ENCODE measurements at places on chromosomes 6 and 20. TPM values are rescaled to one million over a fixed set of nuclear protein-coding genes. Genes with fewer than 3 reads are reported as not detected.

- H3K27me3 ChIP-seq = no peaks in the 10 kb centered on the region
- H3K36me3 ChIP-seq = no peaks in the 10 kb centered on the region
- DNase-seq = no peak
- H3K27ac ChIP-seq = no peak overlapping the region
- H3K4me3 ChIP-seq = no peak overlapping the region
Observed at GRCh38 chr6:95515975-95516374, 61.4 kb upstream of the MANEA start.

GRCh38 chr6:42137194-42137753 is 5.1 kb downstream of the C6orf132 start:
- no peak for DNase-seq
- no peaks in the 10 kb centered on the region for H3K36me3 ChIP-seq
- H3K27me3 ChIP-seq = no peaks in the 10 kb centered on the region
- no peak overlapping the region for H3K27ac ChIP-seq

DNA sequence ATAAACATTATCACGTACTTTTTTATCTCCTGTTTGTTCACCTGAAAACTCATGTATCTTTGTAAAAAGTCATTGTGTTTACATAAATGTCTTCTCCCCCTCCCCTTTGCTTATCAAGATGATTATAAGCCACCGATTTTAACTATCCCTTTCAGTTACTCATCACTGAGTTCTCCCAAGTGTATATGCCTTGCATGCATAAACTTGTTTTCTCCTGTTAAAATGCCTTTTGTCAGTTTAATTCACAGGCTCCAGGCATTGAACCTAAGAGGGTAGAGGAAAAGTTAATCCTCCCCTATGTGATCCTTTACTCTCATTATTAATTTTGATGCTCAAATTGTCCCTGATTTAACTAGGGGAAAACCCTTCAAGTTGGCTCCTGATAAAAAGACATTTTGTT is 24.2 kb downstream of the ANKEF1 start:
- no peak overlapping the region for H3K4me3 ChIP-seq
- DNase-seq = no peak
- no peaks in the 10 kb centered on the region for H3K36me3 ChIP-seq
- no peaks in the 10 kb centered on the region for H3K27me3 ChIP-seq
- H3K27ac ChIP-seq = no peak overlapping the region

DNA sequence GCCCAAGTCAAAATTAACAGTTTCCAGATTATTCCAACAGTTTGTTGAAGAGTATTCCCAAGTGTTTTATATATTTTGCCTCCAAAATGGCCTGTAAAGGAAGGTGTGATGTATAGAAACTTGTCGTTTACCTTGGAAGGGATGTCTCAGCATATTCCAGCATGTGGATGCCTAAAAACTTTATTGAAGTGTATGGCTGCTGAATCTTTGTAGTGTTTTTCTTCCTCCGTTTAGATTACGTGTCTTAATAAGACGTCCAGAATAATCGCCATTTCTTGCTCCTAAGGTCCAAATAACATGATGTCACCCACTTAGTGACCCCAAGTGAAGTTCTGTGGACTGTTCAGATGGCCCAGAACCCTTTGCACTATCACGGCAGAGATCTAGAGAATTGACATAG is 18.0 kb upstream of the SF3B5 start:
- H3K27ac ChIP-seq = no peak overlapping the region
- H3K4me1 ChIP-seq = no peaks in the 10 kb centered on the region
- H3K36me3 ChIP-seq = no peaks in the 10 kb centered on the region
- no peaks in the 10 kb centered on the region for H3K27me3 ChIP-seq
- no peak for DNase-seq

- H3K27ac ChIP-seq = no peak overlapping the region
- no peaks in the 10 kb centered on the region for H3K4me1 ChIP-seq
- H3K27me3 ChIP-seq = peaks cover 9% of the 10 kb centered on the region
- H3K4me3 ChIP-seq = no peak overlapping the region
- DNase-seq = no peak
Observed at GRCh38 chr20:44404204-44405181, 49.0 kb downstream of the HNF4A start.

DNA sequence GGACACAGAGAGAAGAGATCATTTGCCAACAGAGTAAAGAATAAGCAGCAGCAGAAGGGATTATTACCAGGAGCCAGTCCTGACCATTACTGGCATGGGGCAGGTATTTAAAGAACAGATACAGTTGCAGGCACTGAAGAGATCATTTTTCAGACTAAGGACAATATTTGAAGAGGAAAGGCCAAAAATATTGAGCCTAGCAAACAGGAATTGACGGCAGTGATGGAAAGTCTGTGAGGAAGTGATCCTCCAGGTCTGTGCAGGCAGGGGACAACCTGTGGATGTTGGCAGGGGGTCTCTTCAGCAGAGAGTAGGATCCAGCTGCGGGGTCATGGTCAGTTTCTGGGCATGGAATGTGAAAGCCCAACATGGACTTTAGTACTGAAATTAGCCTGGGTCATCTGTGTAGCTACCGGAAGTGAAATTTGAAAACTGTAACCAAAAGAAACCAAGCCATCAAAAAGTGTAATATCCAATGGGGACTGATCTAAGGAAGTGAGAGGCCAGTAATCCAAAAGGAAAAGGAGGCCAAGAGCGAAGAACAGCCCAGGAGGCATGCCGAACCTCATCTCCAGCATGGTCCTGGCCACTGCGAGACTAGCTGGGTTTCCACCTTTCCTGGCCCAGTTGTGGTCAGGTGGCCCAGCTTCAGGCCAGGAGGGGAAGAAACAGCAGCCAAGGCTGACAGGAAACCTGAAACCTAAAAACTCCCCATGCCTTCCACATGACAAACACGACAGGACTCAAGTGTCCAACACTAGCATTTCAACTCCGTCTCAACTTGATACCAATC is 115.1 kb upstream of the TNFAIP3 start:
- no peaks in the 10 kb centered on the region for H3K27me3 ChIP-seq
- no peak overlapping the region for H3K4me3 ChIP-seq
- H3K36me3 ChIP-seq = no peaks in the 10 kb centered on the region

DNA sequence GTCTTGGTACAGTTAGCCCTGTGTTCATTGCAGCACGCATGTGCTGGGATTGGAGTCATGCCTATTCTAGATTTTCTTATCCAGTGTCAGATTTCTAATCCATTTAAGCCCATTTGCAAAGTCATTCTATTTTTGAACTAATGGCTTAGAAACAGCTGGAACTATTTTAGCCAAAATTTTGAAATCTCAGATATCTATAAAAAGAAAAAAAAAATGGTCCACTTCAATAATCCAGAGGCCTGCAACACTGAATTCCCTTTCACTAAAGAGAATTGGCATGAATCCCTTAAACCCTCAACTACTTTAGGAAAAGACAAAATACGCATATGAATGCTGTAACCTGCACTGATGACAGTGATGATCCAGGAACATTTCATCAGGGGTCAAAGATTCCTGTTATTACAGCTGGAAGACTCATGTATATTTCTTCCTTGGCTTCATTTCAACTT is 1.5 kb downstream of the COL21A1 start:
- DNase-seq = no peak
- no peaks in the 10 kb centered on the region for H3K27me3 ChIP-seq
- H3K36me3 ChIP-seq = no peaks in the 10 kb centered on the region
- H3K4me1 ChIP-seq = peaks cover 5% of the 10 kb centered on the region
- H3K4me3 ChIP-seq = peak overlapping the region; percentile 67

LMBRD1 gene
- total RNA-seq = 65.7 TPM

- H3K4me3 ChIP-seq = no peak overlapping the region
- no peak for DNase-seq
- no peaks in the 10 kb centered on the region for H3K4me1 ChIP-seq
- no peak overlapping the region for H3K27ac ChIP-seq
- H3K27me3 ChIP-seq = no peaks in the 10 kb centered on the region
- H3K36me3 ChIP-seq = no peaks in the 10 kb centered on the region
Observed at GRCh38 chr6:12066297-12066696, 54.2 kb downstream of the HIVEP1 start.

OPN5 gene
- not detected for total RNA-seq

DNA sequence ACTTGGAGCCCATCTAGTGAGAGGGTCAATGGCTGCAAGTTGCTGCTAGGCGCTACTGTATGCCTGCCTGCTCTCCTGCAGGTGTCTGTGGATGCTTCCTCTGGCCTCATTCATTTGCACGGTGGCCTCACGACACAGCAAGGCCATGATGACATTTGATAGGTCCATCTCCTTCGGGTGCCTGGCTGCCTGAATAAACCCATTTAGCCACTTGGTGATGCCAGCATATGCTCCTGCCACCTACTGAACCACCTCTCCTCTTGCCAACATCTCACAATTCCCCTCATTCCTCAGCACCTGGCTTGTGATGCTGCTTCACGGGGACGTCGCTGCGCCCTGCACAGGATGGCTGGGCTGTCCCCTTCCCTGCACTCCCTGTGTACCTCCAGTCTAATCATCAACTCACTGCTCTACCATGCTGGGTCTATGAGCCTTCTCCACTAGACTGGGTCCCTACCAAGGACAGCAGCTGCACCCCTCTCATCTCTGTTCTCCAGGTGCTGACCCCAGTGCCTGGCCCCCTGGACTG is 51.1 kb downstream of the AGPAT4 start:
- H3K27me3 ChIP-seq = no peaks in the 10 kb centered on the region
- H3K4me1 ChIP-seq = peaks cover 14% of the 10 kb centered on the region
- no peak overlapping the region for H3K4me3 ChIP-seq
- H3K36me3 ChIP-seq = no peaks in the 10 kb centered on the region
- no peak overlapping the region for H3K27ac ChIP-seq

GRCh38 chr20:7765221-7765620 is 175.0 kb downstream of the HAO1 start:
- H3K4me1 ChIP-seq = no peaks in the 10 kb centered on the region
- no peaks in the 10 kb centered on the region for H3K36me3 ChIP-seq
- DNase-seq = no peak
- no peaks in the 10 kb centered on the region for H3K27me3 ChIP-seq
- no peak overlapping the region for H3K4me3 ChIP-seq
- no peak overlapping the region for H3K27ac ChIP-seq

PNISR gene
- total RNA-seq = 193 TPM

DNA sequence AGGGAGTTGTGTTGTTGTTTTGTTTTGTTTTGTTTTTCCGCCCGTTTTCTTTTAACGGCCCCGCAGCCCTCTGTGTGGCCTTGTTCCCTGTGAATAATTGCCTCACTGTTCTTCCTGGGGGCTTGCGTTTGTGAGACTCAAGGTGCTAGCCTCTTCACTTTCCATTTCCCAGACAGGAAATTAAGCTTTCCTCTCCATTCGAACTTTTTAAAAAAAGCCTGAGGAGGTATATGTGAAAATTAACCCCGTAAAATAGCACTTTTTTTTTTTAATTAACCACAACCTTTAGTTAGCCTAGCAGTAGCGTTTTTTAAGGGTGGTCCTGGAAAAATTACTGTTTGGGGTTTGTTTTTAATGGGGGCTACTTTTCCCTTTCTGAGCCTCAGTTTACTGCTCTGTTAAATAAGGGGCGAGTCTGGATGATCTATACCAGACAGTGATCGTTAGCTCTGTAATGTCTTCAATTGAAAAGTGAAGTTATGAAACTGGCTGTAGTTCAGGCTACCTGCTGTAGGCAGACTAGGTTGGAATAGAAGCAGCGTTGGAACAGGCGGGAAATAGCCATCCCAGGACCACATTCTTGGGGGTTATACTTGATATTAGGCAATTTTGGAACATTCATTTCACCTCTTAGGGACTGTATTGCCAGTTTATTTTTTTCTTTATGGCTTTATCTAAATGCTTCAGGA is 1.7 kb downstream of the STX16 start:
- H3K4me3 ChIP-seq = peak overlapping the region; percentile 96
- no peaks in the 10 kb centered on the region for H3K27me3 ChIP-seq
- H3K4me1 ChIP-seq = peaks cover 23% of the 10 kb centered on the region
- no peak for DNase-seq

- no peak overlapping the region for H3K4me3 ChIP-seq
- H3K36me3 ChIP-seq = no peaks in the 10 kb centered on the region
- H3K4me1 ChIP-seq = no peaks in the 10 kb centered on the region
- no peak overlapping the region for H3K27ac ChIP-seq
- H3K27me3 ChIP-seq = no peaks in the 10 kb centered on the region
- no peak for DNase-seq
Observed at GRCh38 chr6:138618168-138618567, 118.9 kb upstream of the NHSL1 start.

DNA sequence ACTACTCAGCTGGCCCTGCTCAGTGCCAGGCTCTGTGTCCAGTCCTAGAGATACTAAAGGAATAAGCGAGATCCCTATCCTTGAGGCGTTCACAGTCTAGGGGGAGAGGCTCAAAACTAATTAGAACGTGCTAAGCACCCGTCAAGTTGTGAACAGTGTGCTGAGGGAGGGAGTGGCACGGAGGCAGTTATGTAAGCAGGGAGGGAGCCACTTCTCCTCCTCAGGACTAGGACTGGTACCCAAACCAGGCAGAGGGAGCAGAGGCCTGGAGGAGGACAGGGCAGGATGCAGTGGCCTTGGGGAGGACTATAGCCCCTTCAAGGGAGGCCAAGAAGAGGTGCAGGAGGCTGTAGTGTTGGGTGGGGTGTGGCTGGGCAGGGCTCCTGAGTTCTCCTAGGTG is 39.6 kb upstream of the VSTM2L start:
- peaks cover 97% of the 10 kb centered on the region for H3K36me3 ChIP-seq
- no peak for DNase-seq
- H3K4me1 ChIP-seq = no peaks in the 10 kb centered on the region
- no peak overlapping the region for H3K4me3 ChIP-seq
- H3K27me3 ChIP-seq = no peaks in the 10 kb centered on the region

IPCEF1 gene
- total RNA-seq = 0.63 TPM

GRCh38 chr20:3382836-3383235 is 24.6 kb downstream of the DNAAF9 start:
- no peak overlapping the region for H3K4me3 ChIP-seq
- DNase-seq = no peak
- no peak overlapping the region for H3K27ac ChIP-seq
- no peaks in the 10 kb centered on the region for H3K36me3 ChIP-seq
- H3K4me1 ChIP-seq = peaks cover 5% of the 10 kb centered on the region
- H3K27me3 ChIP-seq = no peaks in the 10 kb centered on the region

- no peaks in the 10 kb centered on the region for H3K36me3 ChIP-seq
- no peak for DNase-seq
- H3K27ac ChIP-seq = no peak overlapping the region
Observed at GRCh38 chr20:33915726-33916331, 77.9 kb upstream of the RALY start.

GRCh38 chr6:74573613-74574012 is 632.2 kb downstream of the COL12A1 start:
- no peak overlapping the region for H3K4me3 ChIP-seq
- peaks cover 20% of the 10 kb centered on the region for H3K4me1 ChIP-seq
- no peak for DNase-seq
- H3K36me3 ChIP-seq = no peaks in the 10 kb centered on the region

DNA sequence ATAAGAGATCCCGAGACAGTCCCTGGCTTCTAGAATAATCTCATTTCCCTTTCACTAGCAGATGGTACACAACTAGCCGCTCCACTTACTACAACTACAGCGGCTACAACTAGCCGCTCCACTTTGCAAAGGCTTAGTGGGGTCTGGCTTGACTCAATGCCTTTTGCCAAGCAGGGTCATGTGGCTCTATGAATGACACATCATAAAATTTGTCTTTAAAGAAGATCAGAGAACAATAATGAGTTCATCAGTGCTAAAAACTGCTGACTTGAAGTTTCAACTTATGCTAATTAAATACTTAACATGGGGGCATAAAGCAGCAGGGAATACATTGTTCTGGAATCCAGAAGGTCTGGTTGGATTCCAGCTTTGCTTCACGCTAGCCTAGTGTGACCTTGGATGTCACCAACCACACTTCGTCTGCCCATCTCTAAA is 2.0 kb upstream of the MICAL1 start:
- no peak overlapping the region for H3K4me3 ChIP-seq
- peaks cover 25% of the 10 kb centered on the region for H3K36me3 ChIP-seq
- DNase-seq = no peak
- no peaks in the 10 kb centered on the region for H3K27me3 ChIP-seq
- H3K27ac ChIP-seq = peak overlapping the region; percentile 92

PSMB8 gene
- total RNA-seq = 39.0 TPM

MYL9 gene
- 244 TPM for total RNA-seq

EBF4 gene
- total RNA-seq = 15.6 TPM

APCDD1L gene
- 0.30 TPM for total RNA-seq

E2F1 gene
- total RNA-seq = 1.3 TPM

PRR18 gene
- total RNA-seq = not detected

ABHD12 gene
- total RNA-seq = 114 TPM

All from tibial nerve (tissue), 4 donors.